ENCODE measurements at places on chromosomes 3 and 15.

- DNase-seq, result no peak
Observed at GRCh38 chr15:48828906-48829305, 18.0 kb upstream of the CEP152 start.

DNA sequence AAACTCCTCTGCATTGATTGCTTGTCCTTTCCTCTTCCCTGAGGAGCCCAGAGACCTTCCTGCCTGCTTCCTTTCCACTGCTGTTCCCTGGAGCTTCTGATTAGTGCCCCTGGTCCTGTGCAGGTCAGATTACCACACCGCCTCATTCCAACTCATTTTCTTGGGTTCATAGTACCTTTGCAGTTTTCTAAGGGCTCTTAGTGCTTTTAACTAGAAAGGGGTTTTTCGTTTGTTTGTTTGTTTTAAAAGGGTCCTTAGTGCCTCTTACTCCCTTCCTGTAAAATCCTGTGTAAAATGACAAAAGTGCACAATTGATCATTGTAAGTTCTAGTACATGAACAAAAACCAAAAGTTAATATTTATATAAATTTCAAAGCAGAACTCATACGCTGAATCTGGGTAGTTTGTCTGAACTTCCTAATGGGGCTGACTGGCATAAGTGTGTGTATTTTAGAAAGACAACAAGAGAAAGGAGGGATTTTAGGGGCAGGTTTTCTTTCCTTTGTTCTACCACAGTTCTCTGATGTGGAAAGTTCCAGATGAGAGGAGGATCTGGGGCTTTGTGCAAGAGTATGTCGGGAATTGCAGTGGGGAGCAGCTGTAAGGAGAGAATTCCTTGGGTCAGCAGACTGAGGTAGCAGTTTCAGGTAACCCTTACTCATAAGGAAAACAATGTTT lies 30.6 kb downstream of the SNRK start:
- no peak for DNase-seq

- DNase-seq, result no peak
Observed at GRCh38 chr15:90870354-90871138, 2.2 kb downstream of the FURIN start.

DNA sequence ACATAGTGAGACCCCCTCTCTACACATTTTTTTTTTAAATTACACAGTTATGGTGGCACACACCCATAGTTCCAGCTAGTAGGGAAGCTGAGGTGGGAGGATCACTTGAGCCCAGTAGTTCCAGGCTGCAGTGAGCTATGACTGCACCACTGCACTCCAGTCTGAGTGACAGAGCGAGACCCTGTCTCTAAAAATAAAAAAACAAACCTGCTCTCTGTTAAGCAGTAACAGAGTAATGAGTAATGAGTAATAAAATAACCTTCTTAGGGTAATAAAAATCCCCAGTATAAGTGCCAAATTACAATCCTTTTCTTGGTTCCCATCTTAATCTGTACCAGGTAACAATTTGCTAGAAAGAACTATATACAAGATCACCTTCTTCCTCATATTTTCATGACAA lies 65.9 kb upstream of the PLXND1 start:
- no peak for DNase-seq

DNA sequence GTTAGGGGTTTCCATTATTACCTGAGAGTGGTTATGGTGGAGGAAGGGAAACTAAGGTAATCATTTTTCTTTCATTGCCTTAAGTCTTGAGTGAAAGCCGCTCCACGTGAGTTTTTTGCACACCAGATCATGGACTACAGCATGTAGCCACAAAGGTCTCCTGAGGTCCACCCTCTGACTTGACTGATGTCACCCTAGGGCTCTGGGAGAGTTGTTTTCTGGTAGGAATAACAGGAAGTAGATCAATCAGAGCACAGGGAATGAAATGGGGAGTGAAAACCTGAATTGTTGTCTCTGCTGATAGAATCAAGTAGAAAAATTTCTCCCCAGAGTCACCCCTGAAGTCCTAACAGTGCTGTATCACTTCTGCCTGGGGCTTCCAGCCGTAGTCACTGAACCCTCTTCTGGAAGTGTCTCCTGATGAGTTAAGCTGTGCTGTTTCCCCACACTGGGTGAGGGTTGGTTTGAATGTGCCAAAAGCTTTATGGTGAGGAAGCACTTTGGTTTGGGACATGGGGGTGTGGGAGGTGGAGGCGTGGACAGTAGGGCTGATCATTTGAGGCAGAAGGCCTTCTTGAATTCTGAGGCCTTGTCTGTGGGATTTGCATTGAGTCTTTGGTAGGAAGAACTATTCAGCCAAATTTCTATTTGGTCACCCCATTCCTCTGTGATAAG lies 64.3 kb downstream of the SLCO3A1 start:
- DNase-seq, result no peak

DNA sequence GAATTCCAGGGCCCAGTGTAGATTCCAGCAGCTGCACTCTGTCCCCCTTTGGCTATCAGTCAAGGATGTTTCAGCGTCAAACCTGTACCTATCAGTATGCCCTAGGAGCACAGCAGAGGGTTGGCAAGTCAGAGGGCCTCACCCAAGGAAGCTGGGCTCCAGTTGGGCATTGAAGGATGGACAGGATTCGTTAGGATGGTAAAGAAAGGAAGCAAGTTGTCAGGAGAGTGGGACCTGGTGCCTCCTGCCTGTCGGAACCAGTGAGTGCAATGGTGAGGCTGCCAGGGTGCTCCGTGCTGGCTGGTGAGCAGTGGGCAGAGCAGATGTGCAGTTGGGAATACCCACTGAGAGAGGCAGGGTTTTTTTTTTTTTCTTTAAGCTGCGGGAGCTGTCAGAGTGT lies 157.2 kb downstream of the CHDH start:
- DNase-seq, result no peak

DNA sequence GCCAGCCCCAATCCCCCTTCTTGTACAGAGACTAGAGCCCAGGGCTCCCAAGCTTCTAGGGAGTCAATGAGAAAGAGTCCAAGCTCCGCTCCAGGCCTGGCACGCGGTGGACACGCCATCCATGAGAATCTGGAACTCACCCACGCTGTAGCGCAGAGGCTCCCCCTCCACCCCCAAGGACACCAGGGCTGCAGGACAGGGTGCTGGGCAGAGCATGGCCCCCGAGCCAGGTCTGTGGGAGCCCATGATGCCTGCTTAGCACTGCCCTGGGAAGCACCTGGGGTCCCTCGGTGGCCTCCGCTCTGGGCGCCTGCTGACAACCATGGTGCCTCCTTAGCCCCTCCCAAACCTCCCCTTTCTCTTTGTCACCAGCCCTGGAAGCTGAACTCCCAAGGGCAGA lies 28.5 kb downstream of the ACSBG1 start:
- DNase-seq, result no peak

- DNase-seq, result no peak
Observed at GRCh38 chr15:49758856-49759255, 138.0 kb downstream of the DTWD1 start.

GRCh38 chr3:102307442-102307841 lies 127.4 kb upstream of the ZPLD1 start:
- no peak for DNase-seq

DNA sequence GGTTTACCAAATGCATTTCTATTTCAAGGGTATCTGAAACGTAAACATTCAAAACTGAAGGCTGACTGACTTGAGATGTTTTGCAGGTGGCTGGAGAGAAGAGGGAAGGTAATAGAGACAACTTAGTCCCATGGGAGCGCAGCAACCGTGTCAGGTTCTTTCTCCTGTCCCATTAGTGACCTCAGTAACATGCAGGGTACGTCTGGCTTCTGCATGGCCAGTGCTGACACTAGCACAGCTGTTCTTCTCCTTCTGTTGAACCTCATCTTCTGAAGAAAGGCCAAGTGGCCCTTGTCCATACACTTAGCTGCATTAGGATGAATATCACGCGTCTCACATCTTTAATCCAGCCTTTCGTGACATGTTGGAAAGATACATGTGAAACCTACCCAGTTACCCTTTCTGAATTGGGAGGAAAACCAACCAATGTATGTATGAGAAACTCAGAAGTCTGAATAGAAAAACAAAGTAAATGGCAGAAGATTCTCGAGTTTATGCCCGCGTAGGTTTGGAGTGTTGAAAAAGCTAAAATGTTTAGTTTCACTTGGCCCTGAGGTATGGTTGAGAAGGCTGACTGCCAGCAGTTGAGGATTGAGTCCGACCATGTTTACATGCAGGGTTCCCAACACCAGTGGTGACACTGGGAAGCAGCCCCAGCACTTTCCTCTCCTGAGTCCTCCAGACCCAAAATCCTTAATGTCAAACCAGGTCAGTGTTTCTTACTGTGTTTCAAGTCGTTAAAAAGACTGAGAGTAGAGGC lies 10.3 kb downstream of the NCBP2 start:
- no peak for DNase-seq

DNA sequence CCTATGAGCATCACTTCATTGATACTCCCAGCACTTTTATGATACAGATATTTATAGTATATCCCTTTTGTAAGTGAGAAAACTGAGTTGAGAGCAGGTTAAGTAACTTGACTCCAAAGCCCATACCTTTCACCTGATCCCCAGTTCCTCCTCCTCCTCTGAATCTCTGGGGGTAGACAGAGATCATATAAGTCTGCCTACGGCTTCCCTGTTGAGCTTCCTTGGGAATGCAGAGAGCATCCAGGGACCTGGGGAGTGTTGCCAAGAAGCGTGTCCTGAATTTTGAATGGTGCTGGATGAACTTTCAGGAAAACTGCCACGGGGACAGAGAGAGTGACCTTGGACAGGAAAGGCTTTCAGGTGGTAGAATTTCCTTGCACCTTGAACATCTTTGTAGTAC lies 268.5 kb downstream of the LRTM1 start:
- no peak for DNase-seq

DNA sequence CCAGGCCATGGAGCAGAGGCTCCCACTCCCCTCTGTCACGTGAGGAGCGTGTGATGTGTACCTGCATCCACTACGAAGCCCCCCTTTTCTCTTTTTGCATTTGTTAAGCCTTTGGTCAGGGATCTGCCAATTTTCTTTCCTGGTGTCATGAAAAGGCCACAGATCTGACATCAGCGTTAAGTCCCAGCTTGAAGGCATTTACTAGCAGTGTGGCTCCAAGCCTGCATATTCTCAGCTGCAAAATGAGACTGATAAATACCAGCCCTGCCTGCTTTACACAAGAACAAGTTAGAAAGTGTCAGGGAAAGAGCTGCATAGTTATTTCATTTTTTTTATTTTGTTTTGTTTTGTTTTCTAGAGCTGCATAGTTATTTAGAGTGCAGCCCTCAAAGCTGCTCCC lies 2.3 kb upstream of the ANKRD63 start:
- no peak for DNase-seq

GRCh38 chr15:38536201-38536676 lies 28.4 kb downstream of the RASGRP1 start:
- DNase-seq, result peak; percentile 11

GRCh38 chr3:105108823-105109222 lies 257.9 kb upstream of the ALCAM start:
- no peak for DNase-seq

GRCh38 chr15:57591237-57591821 lies 375 bp upstream of the MYZAP start:
- no peak for DNase-seq

DNA sequence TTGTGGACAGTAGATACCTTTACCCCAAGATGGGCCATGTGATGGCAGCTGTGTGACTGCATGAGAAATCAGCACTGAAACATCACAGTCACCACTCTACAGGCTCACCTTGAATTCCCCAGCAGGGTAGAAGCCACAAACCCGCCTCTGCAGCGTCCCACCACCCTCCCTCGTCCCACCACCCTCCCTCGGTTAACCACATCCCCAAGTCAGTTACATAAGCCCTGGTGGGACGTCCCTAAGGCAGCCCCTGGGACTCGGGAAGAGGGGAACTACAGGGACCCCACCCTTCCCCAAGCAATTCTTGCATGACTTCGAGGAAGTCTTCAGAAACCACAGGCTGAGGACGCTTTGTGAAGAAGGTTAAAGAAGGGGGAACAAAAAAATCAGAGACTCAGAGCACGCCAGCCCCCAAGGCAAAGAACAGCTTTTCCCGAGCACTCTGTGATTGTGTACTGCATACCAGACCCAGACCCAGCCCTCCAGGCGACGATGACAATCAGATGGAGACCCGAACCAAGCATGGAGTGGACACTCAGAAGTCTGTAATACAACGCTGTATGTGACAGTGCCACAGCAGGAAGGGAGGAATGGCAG lies 60.5 kb downstream of the SH3BP5 start:
- DNase-seq, result no peak

DNA sequence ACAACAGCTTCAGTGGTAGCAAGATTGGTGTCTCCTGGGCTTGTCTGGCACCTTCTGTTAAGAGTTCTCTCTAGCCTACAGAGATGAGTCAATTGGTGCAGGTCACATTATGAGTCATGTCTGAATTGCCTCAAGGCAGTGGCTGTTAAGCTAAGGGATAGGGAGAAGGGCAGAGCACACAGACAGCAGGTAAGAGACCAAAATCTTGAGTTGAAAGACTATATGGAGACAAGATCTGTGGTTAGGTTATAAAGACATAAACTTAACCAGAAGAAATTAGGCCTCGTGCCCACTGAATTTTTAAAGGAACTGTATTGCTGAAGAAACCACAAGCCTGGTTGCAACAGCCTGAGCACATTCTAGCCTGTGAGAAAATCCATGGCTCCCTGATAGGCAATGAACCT lies 19.2 kb upstream of the KPNA1 start:
- no peak for DNase-seq

DNA sequence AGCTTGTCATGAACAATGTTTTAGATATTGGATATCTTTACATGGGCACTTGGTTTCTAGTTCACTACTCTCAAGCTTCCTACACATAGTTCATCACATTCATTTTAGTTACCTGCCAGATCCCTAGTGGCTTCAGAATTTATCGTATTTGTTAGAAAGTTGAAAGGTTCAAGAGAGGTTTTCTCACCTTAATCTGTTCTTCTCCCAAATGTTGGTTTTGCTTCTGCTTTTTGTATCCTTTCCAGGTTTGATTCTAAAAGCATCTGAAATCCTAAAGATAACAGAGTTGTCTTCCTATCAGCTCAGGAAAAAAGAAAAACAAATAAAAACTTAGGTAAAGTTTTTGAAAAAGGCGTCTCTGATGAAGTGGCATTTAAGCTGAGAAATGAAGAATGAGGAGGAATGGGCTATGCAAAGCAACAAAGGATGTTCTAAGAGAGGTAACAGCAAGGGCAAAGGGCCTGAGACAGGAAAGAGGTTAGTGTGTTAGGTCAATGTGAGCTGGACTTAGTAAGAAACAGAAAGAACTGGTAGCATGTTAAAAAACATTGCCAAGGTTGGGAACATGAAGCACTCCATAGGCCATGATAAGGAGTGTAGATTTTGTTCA lies 104.7 kb upstream of the CMC1 start:
- DNase-seq, result no peak

DNA sequence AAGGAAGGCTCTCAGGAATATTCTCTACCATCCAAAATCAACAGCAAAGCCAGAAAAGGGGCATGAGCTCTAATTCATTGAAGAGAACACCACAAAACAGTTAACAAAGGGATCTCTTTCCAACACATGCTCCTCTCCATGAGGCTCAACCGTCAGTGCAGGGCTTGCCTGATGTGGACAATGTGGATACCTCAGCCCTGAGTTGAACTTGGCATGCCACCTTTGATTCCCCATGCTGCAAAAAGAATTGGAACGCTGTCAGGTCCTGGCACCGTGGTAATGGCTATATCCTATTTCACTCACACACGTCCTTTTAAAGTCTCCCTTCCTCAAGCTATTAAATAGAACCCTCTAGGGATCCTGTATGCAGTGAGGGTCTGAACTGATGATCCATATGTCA lies 30.7 kb upstream of the IP6K2 start:
- DNase-seq, result no peak
